ENCODE measurements at places on chromosomes 5 and 9.

- no peak for DNase-seq
Observed at GRCh38 chr5:110752953-110753352, 14.1 kb downstream of the SLC25A46 start.

DNA sequence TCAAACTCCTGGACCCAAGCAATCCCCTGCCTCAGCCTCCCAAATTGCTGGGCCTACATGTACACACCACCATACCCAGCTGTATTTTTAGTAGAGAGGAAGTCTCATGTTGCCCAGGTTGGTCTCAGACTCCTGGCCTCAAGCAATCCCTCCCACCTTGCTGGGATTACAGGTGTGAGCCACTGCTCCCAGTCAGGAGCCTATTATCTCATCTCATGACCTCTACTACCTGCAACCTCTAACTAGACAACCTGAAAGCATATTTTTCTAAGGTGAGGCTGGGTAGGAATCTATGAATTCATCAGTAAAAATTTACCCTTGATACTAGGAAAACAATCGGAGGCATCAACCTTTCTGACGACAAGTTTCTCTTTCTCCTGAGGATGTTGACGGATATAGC lies 10.0 kb downstream of the FAM13B start:
- no peak for DNase-seq

DNA sequence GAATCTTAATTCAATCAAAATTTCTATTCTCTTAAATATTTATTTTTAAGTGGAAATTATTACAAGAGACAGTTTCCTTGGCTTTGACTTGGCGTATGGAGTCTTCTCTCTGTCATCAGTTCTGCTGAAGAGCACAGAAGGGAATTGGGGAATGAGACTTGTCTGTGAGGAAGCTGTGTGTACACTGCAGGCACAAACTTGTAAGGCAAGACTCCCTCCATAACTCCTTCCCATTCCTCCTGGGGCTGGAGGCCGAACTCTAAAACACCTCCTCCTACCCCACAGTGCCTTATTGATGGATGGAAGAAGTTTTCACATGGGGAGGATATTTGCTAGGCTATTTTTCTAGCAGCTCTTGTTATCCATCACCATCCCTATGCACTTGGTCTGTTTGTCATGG lies 187.4 kb upstream of the ELL2 start:
- peak; percentile 87 for DNase-seq

DNA sequence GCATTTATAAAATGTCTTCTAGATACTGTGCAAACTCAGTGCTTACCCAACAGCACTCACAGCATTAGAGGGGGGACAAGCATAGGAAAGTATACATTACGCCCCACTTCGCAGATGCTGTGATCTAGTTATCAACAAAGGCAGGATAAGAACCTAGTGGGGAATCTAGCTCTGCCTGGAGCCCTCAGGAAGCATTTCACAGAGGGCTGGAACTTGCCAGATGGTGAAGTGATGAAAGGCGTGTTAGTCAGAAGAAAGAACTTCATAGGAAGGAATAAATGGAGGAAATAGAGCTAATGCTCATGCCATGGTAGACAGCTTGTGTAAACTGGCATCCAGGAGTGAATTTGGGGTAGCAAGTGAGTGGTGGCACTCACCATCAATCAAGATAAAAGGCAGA lies 25.8 kb downstream of the DIRAS2 start:
- no peak for DNase-seq

DNA sequence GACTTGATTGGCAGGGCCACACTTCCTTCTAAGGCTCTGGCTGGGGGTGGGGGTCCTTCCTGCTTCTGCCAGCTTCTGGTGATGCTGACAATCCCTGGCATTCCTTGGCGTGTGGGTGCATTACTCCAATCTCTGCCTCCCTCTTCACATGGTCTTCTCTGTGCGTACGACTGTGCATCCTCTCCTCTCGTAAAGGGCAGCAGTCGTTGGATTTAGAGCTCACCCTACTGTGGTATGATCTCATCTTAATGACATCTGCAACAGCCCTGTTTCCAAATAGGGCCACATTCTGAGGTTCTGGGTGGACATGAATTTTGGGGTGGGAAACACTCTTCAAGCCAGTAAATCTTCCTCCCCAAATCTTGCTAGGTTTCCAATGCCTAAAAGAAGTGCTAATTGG lies 36.8 kb downstream of the ROPN1L start:
- no peak for DNase-seq

GRCh38 chr5:35294017-35294416 lies 63.7 kb upstream of the PRLR start:
- no peak for DNase-seq

DNA sequence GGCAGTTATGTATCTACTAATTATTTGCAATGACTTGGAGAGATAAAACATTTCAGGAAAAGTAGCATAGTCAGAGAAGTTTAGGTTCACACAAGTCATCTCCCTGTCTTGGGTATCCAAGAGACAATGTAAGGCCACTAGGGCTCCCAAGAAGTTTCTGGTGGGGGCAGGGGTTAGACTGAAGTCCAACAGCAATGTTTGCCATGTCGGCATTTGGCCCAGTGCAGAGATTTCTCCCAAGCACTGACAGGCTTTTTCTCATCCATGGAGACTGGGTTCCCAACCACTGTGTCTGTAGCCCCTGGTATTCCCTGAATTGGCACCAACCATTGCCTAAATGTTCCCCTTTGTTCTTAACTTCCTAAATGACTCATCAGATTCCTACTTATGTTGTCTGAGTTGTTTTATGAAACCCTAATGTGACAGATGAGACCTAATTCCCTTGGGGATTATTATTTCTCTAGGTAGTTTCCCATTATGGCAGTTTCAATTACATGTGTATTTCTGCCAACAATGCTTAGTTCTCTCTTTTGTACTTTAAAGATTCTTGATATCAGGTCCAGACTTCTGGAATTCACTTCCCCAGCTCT lies 103.6 kb upstream of the EGFLAM start:
- no peak for DNase-seq

DNA sequence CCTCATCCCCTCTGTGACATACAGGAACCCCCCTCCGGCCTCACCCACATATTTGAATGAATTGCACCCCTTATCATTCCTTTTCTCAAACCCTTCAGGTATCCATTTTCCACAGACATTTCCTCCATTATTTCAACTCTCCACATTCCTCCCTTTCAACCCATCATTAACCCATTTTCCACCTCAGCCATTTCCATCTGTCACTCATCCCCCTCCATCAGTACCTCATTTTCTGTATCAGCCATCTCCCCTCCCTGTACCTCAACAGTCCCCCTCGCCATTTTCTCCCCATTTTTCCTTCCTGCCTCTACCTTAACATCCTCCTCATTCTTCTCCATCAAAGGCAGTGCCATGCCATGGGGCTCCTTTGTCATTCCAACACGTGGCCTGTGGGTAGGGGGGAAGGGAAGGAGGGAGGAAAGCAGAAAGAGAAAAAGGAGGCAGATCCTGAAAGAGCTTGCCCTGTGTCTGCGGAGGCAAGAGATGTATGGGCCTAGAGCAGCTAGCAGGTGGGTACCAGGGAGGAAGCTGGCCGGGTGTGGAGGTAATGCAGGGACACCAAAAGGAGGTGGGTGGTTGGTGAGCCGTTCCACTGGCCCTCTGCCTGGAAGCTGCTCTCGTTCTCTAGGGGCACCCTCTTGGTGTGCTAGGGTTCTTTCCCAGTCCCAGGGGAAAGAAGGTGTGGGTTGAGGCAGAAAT lies 1.5 kb downstream of the DNAJB5 start:
- no peak for DNase-seq

- no peak for DNase-seq
Observed at GRCh38 chr5:156759156-156759555, 90.9 kb upstream of the PPP1R2B start.

GRCh38 chr9:134585021-134585561 lies 56.5 kb upstream of the COL5A1 start:
- DNase-seq, result no peak

DNA sequence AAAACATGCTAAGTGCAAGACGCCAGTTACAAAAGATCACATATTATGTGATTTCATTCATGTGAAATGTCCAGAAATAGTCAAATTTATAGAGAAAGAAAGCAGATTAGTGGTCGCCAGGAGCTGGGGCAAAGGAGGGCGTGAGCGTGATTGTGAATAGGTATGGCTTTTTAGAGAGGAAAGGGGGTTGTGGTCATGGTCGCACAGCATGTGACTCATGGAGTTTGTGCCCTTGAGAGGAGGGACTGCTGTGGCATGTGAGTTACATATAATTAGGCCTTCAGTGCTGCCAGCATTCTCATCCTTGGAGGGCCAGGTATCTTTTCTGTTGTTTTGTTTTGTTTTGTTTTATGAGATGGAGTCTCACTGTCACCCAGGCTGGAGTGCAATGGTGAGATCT lies 21.2 kb upstream of the MARCHF6 start:
- no peak for DNase-seq

DNA sequence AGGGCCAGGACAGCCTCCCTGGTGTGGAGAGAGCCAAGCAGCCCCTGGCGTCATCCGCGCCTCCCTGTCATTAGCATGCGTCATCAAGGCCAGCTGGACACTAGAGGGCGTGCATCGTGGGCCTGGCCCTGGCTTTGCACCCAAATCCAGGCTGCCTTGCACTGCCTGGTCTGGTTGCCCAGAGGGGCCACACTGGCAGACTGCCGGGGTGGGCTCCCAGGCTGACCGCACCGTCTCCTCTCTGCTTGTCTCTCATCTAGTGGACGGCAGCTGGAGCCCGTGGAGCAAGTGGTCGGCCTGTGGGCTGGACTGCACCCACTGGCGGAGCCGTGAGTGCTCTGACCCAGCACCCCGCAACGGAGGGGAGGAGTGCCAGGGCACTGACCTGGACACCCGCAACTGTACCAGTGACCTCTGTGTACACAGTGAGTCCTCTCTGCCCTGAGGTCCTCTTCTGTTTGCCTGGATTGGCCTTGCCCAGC lies 29.0 kb downstream of the HK3 start:
- peak; percentile 18 for DNase-seq

DNA sequence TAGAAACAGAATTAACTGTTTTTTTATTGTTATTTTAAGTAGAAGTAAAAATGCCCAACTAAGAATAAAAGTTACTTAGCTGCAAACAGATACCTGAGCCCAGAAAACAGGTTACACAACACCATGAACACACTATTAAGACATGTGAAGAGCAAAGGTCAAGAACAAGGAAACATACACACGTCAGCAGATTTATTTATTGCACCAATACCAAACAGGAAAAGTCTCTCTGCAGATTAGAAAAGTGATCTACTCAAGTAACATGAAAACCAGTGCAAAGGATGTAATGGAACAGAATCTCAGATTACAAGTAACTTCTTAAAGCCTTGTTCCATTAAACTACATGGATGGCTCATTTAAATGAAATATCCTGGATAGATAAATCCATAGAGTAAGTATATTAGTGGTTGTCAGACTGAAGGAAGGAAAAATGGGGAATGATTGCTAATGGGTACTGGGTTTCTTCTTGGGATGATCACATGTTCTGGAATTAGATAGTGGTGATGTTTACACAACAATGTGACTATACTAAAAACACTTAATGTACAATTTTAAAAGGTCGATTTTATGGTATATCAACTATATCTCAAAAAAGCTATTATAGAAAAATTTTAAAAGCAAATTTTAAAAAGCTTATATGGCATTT lies 6.1 kb downstream of the SAR1B start:
- peak; percentile 84 for DNase-seq

DNA sequence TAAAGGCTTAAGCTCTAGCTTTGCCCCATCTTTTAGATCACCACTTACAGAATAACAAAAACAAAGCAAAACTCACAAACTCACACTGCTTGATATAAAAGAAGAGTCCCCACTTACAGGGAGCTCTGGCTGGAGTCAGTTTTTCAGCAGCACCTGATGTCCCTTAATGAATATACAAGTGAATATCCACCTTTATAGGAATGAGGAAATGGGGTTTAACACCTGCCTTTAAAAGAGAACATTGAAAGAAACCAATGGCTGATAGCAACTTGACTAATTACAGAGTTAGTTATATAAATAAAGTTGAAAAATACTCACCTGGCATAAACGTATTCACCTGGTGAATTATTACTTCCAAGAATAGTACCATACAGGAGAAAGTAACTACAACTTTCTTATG lies 20.7 kb upstream of the PURA start:
- DNase-seq, result no peak

DNA sequence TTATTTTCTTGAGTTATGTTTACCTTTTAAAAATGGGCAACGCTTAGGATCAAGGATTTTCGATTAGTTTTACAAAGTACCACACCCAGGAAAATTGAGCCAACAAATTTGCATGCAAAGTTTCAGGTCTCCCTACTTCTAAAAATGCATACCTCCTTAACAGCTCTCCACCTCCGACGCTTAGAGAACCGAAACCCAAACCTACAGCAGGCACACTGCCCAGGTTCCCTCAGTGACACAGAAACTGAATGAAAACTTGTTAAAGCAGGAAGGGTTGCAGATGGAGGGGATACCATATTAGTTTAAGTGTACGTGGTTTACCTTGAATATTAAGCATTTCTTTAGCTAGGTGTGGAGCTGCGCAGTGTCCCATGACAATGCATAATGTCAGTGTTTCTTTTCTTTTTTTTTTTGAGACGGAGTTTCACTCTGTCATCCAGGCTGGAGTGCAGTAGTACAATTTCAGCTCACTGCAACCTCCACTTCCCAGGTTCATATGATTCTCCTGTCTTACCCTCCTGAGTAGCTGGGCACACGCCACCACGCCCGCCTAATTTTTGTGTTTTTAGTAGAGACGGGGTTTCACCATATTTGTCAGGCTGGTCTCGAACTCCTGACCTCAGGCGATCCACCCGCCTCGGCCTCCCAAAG lies 1.6 kb upstream of the SUB1 start:
- no peak for DNase-seq

GRCh38 chr5:112036206-112036605 lies 279.2 kb upstream of the NREP start:
- DNase-seq, result no peak

GRCh38 chr5:37808945-37809344 lies 30.9 kb downstream of the GDNF start:
- no peak for DNase-seq

- DNase-seq, result no peak
Observed at GRCh38 chr5:8114597-8115266, 245.8 kb downstream of the MTRR start.

DNA sequence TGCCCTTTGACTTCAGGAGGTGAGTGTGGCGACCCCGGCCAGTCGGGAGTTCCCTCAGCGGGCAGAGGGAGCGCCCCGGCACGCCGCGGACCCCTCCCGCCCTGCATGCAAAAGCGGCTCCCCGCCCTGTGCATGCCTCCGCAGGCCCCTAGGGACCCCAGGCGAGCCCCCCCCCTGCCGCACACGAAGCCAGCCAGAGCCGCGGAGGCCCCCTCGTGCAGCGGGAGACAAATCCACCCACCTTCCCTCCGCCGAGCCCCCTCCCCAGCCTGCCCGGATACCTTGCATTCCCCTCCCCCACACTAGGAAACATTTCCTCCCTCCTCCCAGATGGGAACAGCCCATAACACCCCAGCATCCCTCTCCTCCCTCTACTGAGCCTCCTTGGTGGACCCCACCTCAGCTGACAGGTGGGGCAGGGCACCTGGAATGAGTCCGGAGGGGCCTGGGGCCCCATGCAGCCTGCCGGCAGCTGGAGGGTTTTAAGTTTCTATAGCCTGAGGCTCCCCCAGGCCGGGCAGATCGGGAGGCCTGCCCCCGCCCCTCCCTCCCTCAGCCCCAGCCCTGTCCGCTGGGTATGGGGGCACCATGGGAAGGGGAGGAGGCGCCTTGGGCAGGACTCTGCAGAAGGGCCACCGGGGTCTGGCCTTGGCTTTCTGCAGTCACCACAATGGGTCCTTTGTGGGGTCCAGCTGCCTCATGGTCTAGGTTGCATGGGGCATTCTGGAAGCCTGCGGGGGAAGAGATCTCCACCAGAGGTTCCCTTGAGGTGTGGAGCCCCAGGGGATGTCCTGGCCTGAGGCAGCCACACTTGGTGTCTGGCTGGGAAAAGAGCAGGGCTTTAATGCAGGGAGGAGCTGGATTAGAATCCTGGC lies 601 bp downstream of the ERGIC1 start:
- DNase-seq, result no peak

GRCh38 chr5:141383345-141383744 lies 803 bp downstream of the PCDHGA7 start:
- no peak for DNase-seq
